NCI-H2107 (cell line): ENCODE measurements at places on chromosomes 11 and 22.

DNA sequence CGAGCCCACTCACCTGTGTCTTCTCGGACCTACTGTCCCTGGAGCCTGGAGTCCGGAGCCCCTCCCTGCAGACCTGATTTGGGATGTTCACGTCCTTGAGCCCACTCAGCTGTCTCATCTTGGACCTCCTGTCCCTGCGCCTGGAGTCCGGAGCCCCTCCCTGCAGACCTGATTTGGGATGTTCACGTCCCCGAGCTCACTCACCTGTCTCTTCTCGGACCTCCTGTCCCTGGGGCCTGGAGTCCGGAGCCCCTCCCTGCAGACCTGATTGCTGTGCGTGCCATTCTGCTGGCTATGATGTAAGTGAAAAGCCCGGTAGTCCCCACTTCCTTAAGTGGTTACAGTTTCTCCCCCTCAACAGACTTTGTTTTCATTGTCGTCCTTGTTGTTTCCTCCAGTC lies 867.1 kb downstream of the BRD1 start:
- DNase-seq: no peak

- DNase-seq: no peak
These were observed 2.1 kb upstream of the AHNAK start for GRCh38 chr11:62548545-62549335.

DNA sequence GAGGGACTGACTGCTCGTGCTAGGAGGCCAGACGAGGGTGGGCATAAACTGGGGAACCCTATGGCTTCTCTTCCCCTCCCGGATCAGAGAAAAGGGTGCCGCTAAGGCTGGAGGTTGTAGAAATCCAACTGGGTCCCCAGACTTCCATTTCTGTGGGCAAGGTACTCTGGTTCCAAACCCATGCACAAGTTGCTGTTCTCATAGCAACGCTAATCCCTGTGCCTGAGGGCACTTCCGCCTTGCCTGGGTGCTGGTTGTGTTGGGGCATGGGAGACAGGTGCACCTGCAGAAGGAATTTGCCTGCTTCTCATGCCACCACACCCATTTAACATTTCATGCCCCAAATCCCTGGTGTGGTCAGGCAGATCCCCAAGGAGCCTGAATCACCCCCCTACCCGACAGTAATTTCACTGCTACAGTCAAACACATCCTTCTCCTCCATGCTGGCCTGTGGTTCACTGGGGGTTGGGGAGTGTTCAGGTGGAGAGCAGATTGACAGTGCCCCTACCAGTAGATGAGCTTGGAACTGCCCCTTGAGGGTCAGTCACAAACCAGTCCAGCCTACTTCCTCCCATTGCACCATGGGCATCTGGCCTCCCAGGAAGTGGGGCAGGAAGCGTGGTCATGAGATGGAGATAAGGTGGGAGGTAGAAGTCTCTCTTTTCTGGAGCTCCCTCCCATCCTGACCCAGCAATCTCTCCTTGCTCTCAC lies 1.2 kb downstream of the C2CD2L start:
- DNase-seq: no peak

- no peak for DNase-seq
These were observed 49.0 kb upstream of the TTC12 start for GRCh38 chr11:113265362-113265761.

- DNase-seq: no peak
These were observed 59.7 kb upstream of the AMPD3 start for GRCh38 chr11:10395166-10395897.

DNA sequence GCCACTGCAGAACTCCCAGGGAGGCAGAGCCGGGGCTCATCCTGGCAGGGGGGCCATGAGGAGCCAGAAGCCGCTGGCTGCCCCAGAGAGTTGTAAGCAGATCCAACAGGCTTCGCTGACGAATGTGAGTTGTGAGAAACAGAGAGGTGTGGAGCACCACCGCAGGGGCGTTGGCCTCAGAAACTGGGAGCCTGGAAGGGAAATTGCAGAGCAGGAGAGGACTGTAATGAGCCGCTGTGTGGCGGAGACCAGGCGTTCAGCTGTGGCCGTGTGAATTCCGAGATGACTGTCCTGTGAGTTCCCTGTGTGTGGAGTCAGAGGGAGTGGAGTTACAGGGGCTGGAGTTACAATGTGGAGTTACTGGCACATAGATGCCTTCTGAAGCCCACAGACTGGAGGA lies 27.7 kb upstream of the ETS1 start:
- no peak for DNase-seq

- no peak for DNase-seq
These were observed at the start of gene AHNAK for GRCh38 chr11:62546244-62546928. AHNAK (minus strand) TSS chr11:62546806; CDS start chr11:62536098, 10,708 bp downstream.

DNA sequence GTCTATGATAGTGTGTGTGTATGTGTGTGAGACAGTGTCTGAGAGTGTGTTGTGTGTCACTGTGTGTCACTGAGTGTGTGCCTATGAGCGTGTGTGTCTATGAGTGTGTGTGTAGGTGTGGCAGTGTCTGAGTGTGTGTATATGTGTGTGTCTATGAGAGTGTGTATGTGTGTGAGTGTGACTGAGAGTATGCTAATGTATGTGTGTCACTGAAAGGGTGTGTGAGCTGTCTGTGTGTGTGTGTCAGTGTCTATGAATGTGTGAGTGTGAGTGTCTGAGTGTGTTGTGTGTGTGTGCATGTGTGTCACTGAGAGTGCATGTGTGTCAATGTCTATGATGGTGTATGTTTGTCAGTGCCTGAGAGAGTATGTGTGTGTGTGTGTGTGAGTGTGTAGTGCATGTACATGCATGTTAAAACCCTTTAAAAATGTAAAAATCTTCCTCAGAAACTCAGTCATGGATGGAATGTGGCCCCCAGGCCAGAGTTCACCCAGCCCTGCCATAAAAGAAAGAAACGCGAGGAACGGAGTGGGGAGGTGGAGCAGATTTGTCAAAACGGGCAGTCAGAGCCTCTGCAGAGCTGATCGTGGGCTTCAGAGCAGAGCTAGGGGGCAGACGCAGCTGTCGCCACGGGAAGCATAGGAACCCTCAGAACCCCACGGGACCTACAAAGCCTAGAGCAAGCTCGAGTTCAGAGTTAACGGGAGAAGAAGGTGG lies 218.8 kb downstream of the CTTN start:
- DNase-seq: no peak

DNA sequence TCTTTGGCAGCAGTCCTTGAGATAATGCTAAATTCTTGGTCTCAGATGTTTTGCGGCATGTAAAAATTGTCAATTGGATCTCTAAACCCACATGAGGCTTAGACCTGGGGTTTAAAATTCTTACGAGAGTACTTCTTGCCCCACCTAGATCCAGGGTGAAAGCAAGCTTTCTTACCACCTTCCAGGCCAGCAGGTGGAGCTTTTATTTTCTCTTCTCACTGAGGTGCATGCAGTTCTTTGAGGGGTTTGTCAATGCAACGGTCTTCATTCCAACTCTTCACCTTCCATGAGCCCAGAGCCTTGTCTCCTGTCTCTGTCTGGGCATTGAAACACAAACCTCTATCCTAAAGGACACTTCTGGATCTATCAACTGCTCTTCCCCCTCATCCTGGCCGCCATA lies 154.1 kb downstream of the MYO18B start:
- DNase-seq: no peak

- no peak for DNase-seq
These were observed 349.5 kb downstream of the TBC1D22A start for GRCh38 chr22:47111626-47112581.

DNA sequence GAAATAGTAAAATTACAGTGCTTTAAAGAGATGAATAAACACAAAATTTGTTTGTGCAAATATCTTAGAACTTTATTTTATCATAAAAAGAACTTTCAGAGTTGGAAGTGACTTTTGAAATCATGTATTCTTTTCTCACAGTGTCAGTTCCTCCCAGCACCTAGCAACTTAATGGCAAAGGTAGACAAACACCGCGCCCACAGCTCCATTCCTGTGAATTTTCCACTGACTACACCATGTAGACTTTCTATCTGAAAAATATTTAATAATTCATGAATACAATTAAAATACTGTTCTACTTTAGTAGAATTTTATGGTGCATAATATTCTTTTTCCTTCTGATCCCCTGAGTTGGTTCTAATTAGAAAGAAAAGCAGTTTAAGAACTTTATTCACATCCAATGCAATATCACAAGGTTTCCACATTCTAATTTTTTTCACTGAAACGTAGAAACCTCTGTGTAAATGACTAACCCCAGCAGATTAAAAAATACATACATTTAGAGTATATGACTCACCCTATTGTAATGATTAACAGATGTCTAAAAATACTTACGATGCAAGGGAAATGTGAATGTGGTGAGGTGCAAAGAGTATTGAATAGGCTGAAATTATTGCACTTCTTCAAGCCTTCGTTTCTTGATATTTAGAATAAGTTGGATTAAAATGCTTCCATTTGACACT lies 218.2 kb upstream of the CCDC179 start:
- no peak for DNase-seq

DNA sequence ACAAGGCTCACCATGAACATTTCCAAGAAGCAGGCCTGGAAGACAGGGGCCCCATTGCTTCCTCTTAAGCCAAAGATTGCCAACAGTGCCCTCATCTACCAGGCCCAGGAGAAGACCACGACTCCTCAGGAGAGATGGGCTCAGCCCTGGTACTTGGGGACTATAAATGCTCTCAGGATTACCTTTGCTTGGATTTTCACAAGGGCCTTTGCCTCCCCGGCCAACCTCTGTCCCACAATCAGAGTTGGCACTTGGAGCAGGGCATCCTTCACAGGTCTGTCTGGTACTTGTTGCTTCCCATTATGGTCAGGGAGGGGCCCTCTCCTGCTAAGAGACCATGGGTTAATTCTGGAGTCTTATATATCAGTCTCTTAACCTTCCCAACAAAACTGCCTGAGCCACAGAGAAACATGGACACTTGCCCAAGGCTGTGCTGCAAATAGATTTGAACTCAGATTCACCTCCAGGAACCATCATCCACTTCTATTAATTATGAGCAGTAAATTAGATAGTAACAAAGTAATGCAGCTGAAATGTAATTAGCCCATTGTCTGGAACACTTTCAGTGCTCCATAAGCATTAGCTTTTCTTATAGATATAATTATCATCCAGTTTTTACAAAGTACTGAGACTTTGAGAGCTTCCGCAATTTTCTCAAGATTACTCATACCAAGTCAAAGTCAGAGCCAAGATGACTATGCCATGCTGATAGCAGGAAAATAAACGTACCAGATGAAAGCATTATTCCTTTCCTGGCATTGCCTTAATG lies 33.5 kb downstream of the POU2AF3 start:
- no peak for DNase-seq

DNA sequence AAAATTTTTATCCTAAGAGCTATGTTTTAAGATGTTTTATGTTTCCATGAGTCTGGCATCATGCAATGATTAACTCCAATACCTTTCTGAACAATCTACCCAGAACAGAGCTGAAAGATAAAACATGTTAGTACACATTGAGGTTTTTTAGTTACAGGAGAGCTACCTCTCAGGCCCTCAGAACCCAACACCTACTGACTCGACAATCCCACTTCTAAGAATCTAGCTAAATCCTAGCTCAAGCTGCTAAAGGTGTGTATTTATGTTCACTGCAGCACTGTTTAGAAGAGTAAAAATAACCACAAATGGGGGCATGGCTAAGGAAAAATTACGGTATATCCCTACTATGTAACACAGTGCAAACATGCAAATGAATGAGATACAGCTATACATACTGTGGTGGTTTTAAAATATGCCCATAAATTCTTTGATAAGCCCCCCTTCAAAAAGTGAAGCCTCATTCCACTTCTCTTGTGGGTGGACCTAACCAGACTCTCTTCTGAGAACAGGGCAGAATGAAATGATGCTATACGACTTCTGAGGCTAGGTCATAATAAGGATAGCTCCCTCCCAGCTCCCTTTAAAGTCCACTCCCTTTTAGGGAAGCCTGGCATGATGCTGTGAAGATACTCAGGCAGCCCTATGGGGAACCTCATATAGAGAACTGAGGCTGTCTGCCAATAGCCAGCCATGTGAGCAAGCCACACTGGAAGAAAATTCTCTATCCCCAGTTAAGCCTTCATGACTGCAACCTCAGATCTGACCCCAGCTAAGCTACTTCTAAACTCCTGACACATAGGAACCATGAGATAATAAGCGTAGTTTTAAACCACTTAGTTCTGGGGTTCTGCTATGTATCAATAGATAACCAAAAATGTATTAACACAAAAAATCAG lies 29.5 kb downstream of the TMEM123 start:
- DNase-seq: no peak

GRCh38 chr11:59614277-59615119 lies 1.1 kb downstream of the OSBP start:
- DNase-seq: no peak

- no peak for DNase-seq
These were observed 23.1 kb upstream of the MICAL2 start for GRCh38 chr11:12087075-12088004.

GRCh38 chr22:42500161-42500835 lies 19.3 kb downstream of the RRP7A start:
- no peak for DNase-seq

- DNase-seq: no peak
These were observed 1.9 kb upstream of the ANO5 start for GRCh38 chr11:22190827-22191463.

GRCh38 chr22:50136581-50137015 lies 33.9 kb upstream of the PANX2 start:
- no peak for DNase-seq

DNA sequence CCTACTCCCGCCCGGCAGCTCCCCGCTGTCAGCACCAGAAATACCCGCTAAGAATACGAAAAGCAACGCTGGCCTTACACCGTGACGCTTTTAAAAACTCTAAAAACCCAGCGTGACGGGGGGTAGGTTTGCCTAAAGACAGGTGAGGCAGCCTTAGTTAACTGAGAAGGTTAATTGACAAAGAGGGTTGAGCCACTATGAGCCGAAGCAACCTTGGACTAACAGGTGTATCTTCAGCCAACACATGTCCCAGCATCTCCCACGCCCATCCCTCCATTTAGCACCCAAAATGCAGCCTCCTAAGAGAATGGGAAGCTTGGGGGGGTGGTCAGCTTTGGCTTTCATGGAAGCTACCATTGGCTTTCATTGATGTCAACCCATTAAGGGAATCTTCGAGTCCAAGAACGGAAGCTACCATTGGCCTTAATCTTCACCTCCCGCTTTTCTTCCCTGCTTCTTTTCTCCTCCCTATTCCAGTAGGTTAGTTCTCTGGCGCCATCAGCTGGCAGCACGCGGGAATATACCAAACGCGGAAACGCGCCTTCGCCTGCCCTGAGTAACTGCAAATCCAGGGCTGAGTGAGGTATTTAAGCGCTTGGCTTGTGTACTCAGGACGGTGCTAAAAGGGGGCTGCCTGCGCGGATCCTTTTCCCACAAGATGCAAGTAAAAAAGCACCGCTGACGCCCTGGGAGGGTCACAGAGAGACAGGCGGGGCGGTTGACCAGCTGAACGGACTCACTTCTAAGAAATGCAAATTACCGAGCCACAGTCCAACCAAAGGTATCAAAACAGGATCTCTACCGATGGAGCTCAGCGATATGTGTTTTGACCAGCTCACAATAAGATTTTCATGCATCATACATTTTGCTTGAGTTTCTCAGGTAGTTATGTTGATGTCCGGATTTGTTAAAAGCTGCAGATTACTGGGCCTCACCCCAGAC lies 38.5 kb upstream of the GLYATL1 start:
- DNase-seq: no peak

DNA sequence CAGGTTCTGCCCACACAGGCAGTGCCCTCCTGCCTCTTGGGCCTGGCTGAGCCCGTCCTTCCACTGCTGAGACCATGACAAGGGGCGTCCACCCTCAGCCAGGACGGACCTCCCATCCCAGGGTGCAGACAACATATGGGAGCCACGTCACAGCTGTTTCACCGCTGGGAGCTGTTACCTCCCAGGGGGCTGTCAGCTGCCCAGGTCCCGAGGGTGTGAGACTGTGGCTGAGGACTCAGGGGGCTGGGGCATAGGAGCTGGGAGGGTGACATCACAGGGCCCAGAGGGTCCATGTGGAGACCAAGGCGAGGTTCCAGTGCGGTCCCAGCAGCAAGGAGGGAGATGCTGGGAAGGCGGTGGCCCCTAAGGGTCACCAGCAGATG lies 17.9 kb upstream of the CTSD start:
- DNase-seq: no peak
